Activated CD4-positive, alpha-beta T cell treated with anti-CD3 and anti-CD28 coated beads, Interleukin-2, amount 50 U/mL, for 48 hours (primary cell): ENCODE measurements at places on chromosomes 7 and 10.
A peak's percentile ranks its signal among the peaks of the same experiment; 100 is the strongest.

DNA sequence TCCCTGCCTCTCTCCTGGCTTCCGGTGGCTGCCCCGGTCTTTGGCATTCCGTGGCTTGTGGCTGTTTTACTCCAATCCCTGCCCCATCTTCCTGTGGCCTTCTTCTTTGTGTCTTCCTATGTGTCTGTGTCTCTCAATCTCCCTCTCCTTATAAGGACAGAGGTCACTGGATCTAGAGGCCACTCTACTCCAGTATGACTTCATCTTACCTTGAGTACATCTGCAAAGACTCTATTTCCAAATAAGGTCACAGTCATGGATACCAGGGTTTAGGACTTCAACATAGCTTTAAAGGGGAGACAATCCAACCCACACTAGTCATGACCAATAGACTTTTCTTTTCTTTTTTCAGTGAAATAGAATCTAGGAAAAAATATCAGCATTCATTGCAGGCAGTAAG is 153.3 kb upstream of the INSYN2A start:
- DNase-seq, result no peak

GRCh38 chr10:132665946-132666704 is 119.8 kb downstream of the NKX6-2 start:
- DNase-seq, result peak; percentile 32

GRCh38 chr7:69696054-69696591 is 97.8 kb downstream of the AUTS2 start:
- DNase-seq, result no peak

DNA sequence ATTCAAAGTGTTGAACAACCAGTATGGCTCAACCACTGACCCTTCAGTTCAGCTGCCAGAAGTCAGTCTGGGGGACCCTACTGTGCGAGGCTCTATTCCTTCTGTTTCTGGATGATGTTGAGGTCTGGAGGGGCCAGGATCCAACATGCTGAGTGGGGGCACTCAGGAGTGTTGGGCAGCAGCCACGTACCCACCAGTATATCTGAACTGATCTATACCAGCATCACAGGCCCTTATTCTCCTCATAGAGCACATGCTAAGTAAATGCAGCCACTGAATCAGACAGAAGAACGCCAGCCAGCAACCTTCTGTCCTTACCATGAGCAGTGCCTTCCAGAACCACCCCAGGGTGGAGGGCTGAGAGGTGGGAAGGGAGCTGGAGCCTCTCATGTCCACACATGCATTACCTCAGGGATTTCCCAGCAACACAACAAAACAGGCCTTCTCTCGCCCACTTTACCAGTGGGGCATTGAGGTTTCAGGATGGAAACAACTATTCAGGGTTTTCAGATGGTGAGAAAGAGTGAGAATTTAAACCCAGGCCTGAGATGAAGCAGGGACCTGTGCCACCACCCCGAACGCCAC is 6.8 kb upstream of the MSMB start:
- no peak for DNase-seq

- no peak for DNase-seq
Observed at GRCh38 chr7:11328309-11328708, 354.6 kb downstream of the PHF14 start.

DNA sequence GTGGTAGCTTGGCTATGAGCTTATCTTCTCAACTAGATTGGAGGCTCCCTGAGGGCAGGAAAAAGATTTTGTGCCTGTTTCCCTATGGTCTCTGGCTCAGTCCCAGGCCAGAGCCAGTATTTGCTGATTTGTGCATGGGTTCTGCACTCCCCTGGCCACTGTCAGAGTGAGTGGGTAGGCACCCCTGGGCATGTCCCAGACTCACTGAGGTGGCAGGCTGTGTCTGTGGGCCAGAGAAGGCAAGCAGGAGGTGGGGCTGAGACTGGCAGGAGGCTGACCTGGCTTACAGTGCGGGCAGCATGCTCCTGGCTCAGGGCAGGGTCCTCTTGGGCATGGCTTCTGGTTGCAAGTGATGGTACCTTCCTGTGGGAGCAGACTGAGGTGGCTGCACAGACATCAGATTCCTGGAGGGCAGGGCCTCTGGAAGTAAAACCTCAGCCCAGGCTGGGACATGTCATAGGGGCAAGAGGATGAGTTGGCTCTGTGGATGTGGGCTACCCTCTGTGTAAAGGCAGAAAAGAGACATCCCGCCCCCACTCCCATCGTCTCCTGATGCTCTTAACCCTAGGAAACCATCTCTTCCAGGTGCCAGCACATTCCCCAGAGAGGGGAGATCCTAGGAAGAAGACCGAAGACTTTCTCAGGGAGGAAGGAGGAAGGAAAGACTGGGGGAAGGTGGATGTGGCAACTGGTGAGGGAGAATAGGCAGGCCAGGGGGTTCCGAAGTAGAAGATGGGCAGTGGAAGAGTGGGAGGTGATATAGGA is 4.3 kb downstream of the KCP start:
- DNase-seq, result no peak

DNA sequence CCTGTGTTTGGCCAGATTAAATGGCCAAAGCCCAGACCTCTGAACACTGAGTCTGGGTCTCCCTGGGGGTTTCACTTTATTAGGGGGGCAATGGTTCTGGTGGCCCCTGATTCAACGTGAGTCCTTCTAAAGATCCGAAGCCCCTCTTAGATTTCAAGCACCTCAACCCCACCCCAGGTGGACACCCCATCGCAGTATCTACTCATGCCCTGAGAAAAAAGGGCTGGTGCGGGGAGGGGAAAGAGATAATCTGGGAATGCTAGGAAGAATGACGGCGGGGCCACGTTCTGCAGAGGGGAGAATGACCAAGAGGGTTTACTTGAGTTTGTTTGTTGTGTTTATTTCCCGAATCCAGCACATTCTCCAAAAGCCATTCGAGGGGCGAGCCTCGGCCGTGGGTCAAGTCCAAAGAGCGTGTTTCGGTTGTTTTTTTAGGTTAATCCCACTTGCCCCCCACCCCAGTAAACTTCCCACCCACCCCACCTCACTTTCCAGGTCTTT is 832 bp downstream of the PDLIM1 start:
- no peak for DNase-seq

DNA sequence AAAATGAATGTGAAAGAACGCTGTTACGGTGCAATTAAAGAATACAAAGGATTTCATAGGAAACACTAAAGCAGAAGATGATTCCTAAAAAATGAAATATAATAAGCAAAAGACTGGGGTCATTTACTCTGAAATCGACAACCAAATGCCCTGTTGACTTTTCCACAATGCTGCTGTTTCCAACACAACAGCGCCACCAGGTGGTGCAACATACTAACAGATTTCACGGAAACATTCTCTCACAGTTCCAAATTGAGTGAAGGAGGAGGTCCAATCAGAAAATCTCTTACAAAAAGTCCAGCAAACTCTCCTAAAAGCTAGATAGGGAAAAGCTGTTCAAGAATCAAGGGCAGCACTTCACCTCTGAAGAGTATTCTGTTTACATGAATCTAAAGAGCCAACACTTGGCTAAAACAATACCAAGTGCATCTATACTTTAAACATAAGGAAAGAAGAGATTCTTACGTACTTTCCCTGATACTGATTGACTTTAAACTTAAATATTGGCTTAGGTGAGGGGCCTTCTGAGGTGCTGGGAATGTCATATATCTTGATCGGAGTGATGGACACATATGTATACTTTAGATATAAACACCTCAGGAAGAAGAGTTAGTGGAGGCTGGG is 55.9 kb downstream of the UPF2 start:
- DNase-seq, result peak; percentile 80

DNA sequence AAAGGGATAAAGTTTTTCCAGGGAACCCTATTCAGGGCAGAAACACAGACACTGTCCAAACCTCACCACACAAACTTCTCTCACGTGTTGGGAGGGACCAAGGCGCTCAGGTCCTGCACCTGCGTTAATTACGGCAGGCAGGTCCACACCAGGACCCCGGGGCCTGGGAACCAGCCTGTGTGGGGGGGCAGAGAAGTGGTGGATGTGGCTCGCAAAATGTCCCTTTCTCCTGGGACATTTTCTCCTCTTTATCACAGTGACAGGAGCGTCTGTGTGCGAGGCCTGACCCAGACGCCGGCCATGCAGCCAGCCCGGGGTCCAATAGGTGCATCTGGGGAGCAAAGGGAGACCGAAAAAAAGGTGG is 73.4 kb upstream of the ZNF722 start:
- DNase-seq, result no peak

DNA sequence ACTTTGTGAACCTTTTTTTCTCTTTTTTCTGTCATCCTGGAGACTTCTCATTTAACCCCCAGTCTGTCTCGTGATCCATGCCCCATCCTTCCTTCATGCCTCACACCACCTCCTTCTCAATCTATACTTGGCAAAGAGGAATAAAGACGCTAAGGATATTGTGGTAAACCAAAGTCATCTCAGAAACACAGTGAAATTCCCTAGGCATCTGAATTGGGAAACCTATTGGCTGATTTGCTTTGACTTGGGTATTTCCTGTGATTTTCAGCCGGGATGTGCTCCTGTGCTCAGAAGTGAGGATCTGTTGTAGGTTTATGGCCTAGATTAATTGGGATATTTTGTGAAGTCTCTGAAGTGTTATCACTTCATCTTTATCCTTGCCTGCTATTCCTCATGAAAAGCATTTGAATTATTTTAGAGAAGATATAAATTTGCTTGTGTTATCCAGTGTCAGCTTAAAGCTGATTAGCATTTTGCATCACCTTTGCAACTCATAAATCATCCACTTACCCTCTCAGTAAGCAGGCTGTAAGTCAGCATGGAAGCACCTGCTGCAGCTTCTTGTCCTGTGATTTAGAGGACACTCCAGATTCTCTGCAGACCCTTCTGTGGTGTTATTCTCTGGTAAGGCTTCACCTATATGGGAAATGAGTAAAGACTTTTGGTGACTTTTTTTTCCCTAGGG is 138.0 kb downstream of the AUTS2 start:
- DNase-seq, result no peak

- DNase-seq, result no peak
Observed at GRCh38 chr10:14414901-14415300, 84.2 kb upstream of the FRMD4A start.

GRCh38 chr7:30206491-30206890 is 71.7 kb downstream of the MTURN start:
- no peak for DNase-seq

DNA sequence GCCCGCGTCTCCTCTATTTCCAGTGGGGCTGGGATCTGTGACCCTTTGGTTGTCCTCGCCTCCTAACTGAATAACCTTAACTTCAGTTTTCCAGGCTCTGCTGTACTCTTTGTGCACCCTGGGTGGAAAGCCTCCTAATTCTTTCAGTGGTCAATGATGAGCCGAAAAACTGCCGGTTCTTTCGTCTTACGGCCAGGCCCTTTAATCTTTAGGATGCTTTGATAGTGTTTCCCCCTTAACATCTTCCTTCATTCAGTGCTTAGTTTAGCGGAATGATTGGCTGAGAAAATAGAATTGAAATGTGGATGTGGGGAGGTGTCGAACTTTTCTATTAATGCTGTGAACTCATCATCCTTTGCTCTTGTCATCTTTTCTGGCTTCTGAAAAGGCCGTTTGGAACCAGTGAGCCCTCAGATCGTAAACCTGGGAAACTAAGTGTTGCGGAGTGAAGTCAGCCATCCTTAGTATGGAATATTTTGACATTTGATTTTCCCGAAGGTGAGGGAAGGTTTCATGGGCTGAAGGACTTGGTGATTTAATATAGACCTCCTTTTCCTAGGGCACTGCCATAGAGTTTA is 847 bp downstream of the GARS1 start:
- no peak for DNase-seq

DNA sequence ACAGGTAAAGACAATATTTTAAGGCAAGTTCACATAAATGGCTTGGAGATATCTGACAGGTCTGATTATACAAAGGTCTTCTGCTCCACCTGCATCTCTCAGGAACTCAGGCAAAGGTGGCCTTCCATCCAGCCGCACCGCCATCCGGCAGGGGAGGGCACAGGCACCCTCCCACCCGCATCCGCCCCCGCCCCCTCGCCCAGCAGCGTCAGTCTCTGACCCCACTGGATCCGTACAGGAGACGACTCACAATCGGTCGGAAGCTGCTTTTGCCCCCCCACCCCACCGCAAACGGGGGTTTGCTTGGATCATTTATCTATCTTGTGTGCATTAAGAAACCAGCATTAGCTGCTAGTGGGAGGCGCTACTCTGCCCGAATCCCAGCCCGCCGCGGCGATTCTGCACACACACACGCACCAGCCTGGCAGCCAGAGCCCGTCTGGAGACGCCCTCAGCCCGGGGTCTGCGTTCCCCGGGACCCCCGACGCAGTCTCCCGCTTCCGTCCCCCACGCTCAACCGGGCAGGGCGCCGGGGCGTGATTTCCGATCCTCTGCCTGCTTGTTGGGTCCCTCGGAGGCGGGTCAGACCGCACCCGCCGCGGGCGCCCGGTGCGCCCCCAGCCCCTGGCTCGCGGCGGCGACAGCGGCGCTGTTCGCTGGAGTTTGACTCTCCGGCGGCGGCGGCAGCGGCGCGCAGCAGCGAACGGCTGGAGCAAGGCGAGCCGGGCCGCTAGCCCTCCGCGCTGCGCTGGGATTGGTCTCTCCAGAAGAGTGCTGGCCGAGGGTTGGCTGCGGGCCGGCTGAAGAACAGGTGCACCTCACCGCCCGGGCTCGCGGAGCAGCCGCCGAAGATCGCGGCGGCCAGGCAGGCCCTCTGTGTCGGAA is 820 bp upstream of the NRG3 start:
- no peak for DNase-seq

GRCh38 chr7:41149576-41149975 is 553.3 kb downstream of the INHBA start:
- DNase-seq, result no peak

- no peak for DNase-seq
Observed at GRCh38 chr7:127478024-127478355, 85.5 kb upstream of the ZNF800 start.

DNA sequence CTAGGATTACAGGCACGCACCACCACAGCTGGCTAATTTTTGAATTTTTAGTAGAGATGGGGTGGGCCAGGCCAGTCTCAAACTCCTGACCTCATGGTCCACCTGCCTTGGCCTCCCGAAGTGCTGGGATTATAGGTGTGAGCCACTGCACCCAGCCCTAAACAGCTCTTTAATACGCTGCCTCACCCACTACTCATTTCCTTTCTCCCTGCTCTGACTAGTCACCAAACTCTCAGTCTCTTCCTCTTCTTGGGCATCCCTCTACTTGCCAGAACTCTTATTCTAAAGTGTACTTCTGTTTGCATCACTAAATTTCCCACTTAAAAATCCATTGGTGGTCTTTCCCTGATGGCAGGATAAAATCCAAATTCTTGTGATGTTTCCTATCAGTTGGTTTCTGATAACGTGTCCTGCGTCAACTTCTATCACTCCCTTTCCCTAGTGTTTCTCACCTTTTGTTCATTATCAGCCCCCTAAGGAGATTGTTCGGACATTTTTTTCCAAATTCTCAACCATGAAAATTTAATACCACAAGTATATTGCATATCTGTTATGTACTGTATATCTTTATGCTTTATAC is 124.7 kb downstream of the CUBN start:
- no peak for DNase-seq
